IMR-90 (cell line): ENCODE measurements at places on chromosomes 6 and 20.

- H3K36me3 ChIP-seq, result no peaks in the 10 kb centered on the region
- H3K4me1 ChIP-seq, result peaks cover 5% of the 10 kb centered on the region
- no peaks in the 10 kb centered on the region for H3K27me3 ChIP-seq
- no peak overlapping the region for H3K4me3 ChIP-seq
Observed at GRCh38 chr6:131658287-131658686, 21.2 kb downstream of the ENPP3 start.

- no peaks in the 10 kb centered on the region for H3K27me3 ChIP-seq
- no peaks in the 10 kb centered on the region for H3K4me1 ChIP-seq
- peak; percentile 25 for DNase-seq
- H3K36me3 ChIP-seq, result no peaks in the 10 kb centered on the region
Observed at GRCh38 chr6:75065523-75065922, 140.3 kb downstream of the COL12A1 start.

DNA sequence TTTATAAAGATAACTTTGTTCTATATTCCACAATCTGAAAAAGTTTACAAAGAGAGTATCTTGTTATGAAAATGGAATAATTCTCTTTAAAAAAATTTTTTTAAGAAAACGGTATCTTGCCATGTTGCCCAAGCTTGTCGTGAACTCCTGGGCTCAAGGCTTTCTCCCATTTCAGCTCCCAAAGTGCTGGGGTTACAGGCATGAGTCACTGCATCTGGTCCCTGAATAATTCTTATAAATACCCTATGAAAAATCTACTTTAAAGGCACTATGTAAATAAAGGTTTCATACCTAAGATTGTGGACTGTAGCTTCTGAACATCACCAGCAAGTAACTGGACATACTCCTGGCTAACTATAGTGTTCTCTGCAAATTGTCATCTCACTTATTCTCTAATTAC lies 60.3 kb downstream of the SAMD3 start:
- H3K36me3 ChIP-seq, result no peaks in the 10 kb centered on the region
- H3K4me1 ChIP-seq, result 0 out of 2 replicates have a peak, but pooled peaks cover 1% of the 10 kb centered on the region
- no peak overlapping the region for H3K27ac ChIP-seq
- H3K4me3 ChIP-seq, result no peak overlapping the region
- DNase-seq, result peak; percentile 55

DNA sequence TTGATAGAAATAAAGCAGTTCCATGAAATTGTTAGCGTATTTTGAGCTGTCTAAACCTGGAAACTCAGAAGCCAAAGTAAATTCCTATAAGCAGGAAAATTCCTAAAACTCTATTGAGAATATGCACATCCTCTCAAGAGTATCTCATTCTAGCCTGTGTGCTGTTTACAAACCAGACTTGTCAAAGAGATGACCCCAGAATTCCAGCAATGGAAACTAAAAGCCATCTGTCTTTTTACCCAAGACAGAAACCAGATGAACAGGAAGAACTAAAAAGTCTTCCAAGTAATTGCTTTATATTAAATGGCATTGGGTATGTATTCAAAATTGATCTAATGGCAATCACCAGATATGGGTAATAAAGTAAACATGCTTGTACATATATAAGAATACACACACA lies 92.6 kb downstream of the COL19A1 start:
- H3K27ac ChIP-seq, result no peak overlapping the region
- H3K27me3 ChIP-seq, result no peaks in the 10 kb centered on the region
- DNase-seq, result no peak

- no peak overlapping the region for H3K27ac ChIP-seq
- H3K4me3 ChIP-seq, result no peak overlapping the region
- H3K36me3 ChIP-seq, result no peaks in the 10 kb centered on the region
- H3K27me3 ChIP-seq, result no peaks in the 10 kb centered on the region
- peaks cover 5% of the 10 kb centered on the region for H3K4me1 ChIP-seq
Observed at GRCh38 chr6:9139746-9140145, 704.4 kb upstream of the SLC35B3 start.
